ENCODE measurements at places on chromosomes 12 and 14. TPM values are rescaled to one million over a fixed set of nuclear protein-coding genes. Genes with fewer than 3 reads are reported as not detected.

KCNH3 gene
- total RNA-seq: not detected

GALNT9 gene
- 16.1 TPM for total RNA-seq

SMCO3 gene
- not detected for total RNA-seq

LTBP2 gene
- 121 TPM for total RNA-seq

B3GNT4 gene
- 2.8 TPM for total RNA-seq

CLEC4C gene
- not detected for total RNA-seq

KRT82 gene
- total RNA-seq: not detected

MIP gene
- total RNA-seq: not detected

PLA2G1B gene
- total RNA-seq: not detected

GRCh38 chr12:23354800-23355199 is 594.7 kb downstream of the SOX5 start:
- no peak for DNase-seq

GRCh38 chr12:116887897-116888296 is 6.7 kb upstream of the HRK start:
- no peak for DNase-seq

DNA sequence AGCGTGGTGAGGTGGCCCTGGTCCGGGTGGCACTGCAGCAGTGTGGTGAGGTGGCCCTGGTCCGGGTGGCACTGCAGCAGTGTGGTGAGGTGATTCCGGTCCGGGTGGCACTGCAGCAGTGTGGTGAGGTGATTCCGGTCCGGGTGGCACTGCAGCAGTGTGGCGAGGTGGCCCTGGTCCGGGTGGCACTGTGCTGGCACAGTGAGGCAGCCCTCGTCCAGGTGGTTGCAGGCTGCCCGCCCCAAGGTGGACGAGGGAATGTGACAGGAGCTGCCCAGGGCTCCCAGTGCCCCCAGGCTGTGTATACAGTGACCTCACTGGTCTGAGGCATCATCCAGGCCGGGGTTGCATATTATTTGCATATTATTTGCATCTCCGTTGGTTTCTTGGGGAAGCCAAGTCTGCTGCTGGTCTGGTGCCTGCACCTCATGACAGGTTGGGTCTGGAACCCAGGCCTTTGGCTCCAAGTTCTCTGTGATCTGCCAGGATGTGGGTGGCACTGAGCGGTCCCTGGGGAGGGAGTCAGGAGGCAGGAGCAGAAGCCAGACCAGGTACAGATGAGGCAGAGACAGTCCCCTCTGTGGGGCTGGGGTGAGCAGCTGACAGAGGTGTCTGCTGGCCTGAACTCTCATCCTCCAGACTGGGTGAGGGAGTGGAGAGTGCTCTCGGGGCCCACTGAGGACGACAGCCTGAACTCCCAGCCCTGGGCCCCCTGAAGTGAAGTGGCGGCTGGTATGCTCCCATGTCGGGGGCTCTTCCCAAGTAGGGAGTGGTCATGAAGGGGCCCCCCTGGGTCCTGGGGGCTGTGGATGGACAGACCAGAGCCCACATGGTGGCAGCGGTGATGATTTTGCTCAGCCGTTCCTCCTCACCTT is 79.3 kb downstream of the KIF26A start:
- no peak for DNase-seq

DNA sequence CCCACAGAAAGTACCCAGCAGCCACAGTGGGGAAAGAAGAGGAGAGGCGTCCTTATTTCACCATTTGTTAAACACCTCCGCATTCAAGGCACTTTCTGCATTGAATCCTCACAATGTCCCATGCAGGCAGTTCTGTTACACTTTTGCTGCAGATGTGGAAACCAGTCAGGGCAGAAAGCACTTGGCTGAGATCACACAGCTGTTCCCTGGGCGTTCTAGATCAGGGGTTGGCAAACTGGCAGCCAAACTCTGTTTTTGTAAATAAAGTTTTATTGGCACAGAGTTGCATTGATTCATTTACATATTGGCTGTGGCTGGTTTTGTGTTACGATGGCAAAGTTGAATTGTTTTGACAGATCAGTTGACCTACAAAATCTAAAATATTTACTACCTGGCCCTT is 20.1 kb downstream of the FOXN4 start:
- DNase-seq: no peak

GRCh38 chr12:6927379-6928021 is at the start of gene ATN1:
ATN1 (plus strand) TSS chr12:6927959; CDS start chr12:6934002, 6,043 bp downstream.
- DNase-seq: no peak

- no peak for DNase-seq
These were observed 221.7 kb downstream of the ALG10B start for GRCh38 chr12:38538319-38538718.

DNA sequence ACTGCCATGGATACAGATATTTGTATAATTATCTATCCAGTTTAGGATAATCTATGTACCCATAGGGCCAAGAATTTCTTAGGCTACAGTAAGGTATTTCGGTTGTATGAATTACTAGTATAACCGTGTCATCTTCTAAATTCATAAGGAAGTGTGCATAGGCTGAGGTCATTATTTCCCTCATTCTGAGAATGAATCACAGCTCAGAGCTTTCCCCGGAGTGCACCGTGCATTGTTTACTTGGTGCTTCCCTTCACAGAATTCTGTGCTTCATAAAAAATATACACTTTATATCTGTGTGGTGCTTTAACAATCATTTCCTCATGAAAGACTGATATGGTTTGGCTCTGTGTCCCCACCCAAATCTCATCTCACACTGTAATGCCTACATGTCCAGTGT is 514.1 kb downstream of the ETNK1 start:
- DNase-seq: no peak

DNA sequence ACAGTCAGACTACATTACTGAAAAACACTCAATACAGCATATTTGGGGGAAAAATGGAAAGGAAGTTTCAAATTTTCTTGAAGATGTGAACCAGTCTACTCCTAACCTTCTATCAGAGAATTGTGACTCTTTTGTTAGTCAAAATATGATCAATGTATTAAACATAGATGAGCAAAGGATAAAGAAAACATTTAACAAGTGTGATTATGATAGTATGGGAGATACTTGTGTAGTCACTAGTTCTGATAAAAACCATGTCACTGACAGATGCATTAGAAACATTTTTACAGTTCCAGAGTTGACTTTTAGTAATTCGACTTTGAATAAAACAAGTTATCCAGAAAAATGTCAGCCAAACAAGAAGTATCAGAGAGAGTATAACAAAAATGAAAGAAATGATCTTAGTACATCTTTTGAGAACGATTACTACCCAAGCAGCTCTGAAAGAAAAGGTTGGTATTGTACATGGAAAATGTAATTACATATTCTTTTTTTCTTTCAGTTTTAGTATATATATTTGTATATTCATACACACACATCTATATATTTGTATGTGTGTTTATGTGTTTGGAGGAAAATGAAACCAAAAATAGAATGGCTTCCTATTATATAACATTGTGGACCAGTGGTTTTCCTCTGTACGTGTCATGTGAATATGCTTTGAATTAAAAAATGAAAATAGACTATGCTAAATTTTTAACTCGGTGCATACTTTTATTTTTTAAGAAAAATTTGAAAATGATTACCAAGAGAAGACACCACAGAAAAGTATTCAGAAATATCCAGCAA is 63.3 kb upstream of the ABCD2 start:
- no peak for DNase-seq

DNA sequence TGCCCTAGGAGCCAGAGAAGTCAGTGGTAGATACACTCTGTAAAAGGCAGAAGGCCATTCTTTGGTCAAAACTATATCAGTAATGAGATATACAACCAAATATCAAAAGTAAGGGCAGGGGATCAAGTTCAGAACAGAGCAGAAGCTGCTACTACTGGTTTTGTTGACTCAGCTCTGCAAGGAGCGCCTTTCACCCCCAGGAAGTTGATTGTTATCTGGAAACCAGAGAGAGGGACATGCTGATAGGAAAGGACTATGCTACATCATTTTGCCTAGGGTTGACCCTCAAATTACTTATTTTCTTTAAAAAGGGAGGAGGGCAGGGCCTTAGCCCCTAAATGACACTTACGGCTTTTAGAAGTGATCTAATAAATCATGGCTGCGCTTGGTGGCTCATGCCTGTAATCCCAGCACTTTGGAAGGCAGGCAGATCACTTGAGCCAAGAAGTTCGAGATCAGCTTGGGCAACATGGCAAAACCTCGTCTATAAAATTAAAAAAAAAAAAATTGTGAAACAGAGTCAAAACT is 194.0 kb downstream of the KLHL28 start:
- no peak for DNase-seq

DNA sequence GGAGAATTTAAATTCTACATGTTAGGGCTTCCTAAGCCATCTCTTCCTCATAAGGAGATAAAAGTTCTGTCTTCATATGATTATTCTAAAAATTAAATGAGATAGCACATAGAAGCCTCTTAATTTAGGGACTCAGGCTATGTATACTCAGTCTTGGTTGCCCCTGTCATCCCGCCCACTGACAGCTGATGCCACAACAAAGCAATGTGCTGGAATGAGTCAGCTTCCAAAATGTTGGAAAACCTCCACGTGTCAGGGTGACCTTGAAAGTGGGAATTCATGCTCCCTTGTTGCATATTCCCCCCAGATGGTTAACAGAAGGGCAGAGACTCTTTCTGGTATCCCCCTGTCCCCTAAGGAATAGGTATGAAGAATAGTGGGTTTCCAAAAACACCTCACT is 238.0 kb upstream of the DDHD1 start:
- no peak for DNase-seq

DNA sequence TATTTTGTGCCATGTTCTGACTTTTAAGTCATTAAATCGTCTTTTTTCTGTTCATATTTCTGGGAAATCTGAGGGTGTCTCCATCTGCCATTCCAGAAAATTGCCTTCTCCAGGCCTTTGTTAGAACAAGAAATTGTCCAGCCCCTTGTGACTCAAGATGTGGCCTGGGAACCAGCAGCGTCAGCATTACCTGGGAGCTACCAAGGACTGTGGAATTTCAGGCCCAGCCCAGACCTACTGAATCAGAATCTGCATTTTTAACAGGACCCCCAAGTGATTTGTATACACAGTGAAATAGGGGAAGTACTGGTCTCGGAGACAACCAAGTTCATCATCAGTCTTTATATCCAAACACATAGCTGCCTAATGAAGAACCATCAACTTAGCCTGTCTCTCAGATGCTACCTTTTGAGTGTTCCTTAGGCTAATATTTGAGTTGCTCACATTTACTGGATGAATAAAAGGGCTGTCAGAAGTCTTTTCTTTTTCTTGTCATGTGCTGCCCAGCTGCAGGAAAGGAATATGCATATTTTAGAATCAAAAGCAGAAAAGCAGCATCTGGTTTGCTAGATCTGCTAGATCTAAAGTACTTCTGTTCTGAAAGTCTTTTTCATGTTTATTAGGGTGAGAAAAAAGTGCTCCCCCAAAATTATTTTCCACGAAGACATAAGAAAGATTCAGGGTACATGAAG is 21.2 kb downstream of the GPHB5 start:
- no peak for DNase-seq

- no peak for DNase-seq
These were observed 295.9 kb downstream of the DIO2 start for GRCh38 chr14:79915406-79915805.

DNA sequence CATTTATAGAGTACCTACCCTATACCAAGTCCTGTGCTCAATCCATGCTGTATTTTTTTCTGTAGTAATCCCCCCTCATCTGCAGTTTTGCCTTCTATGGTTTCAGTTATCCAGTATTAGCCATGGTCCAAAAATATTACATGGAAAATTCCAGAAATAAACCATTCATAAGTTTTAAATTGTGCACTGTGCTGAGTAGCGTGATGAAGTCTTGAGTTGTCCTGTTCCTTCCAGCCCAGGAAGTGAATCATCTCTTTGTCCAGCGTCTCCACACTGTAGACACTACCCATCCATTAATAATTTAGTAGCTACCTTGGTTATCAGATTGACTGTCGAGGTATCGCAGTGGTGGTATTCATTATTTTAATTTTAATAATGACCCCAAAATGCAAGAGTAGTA is 54.2 kb downstream of the SUDS3 start:
- DNase-seq: no peak

DNA sequence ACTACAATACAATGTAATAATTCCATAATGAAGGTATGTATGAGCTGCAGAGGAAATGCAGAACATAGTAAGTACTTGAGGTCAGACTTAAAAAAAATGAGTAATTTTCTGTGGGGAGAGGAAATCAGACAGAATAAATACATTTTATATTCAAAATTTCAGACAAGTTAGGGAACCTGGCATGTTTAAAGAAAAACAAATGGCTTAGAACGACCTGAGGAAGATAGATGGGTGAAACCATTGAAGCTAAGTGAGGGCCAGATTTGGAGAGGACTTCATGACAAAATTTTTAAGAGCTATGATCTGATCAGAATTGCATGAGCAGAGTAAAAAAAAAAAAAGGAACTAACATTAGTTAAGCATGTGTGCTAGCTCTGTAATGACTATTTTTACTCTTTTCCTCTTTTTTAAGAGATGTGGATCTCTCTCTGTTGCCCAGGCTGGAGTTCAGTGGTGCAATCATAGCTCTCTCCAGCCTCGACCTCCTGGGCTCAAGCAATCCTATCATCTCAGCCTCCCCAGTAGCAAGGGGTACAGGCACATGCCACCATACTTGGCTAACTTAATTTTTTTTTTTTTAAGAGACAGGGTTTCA is 157.6 kb upstream of the PDE3A start:
- no peak for DNase-seq

DNA sequence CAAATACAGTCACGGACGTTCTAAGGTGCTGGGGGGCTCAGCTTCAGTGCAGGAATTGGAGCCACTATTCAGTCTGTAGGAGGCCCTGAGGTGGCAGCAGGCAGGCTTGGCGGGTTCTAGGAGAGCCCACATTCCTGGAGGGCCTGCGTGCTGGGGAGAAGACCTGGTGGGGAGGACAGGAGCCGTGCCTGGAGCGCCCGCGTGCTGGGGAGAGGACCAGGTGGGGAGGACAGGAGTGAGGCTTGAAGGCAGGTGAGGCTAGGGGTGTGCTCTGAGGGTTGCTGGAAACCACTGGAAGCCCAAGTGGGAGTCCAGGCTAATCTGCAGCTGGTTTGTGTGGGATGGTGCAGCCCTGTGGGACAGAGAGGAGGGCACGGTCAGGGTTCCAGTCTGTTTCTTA is 23.1 kb downstream of the RHOF start:
- DNase-seq: no peak

GRCh38 chr12:91454179-91454578 is 271.6 kb upstream of the DCN start:
- DNase-seq: no peak

DNA sequence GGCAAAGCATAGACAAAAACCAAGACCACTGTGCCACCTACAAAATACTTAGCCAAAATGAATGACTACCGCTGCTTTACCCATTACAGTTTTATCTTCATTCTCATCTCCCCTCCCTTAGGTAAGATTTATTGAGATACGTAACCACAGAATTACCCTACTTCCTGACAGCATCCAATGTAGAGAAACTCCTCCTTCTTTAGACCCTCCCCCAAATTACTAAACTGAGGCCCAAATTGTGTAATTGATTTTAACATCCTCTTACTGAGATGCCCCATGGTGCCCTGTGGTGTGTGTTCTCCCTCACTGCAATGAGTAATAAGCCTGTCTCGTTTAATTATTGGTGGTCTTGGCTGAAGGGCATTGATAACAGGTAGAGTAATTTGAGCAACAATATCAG is 19.1 kb downstream of the VRK1 start:
- DNase-seq: no peak

DNA sequence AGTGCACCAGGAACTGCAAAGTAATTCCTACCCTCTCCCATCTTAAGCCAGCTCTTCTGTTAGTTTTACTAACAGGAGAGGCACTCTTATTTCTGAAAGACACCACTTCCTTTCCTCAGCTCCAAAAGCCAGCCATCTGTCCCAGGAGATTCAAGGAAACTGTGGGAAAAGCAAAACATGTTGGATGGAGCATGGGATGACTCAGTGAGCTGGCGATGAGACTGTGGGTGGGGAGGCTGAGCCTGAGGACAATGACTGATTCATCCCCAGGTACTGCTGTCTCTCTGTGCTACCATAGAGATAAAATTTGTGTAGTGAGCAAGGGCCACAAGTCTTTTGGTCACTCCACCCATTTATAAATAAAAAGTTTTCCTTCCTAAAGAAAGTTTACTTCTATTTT is 141.4 kb downstream of the MYRFL start:
- peak; percentile 49 for DNase-seq
